ENCODE measurements at places on chromosomes 11 and 22.

DNA sequence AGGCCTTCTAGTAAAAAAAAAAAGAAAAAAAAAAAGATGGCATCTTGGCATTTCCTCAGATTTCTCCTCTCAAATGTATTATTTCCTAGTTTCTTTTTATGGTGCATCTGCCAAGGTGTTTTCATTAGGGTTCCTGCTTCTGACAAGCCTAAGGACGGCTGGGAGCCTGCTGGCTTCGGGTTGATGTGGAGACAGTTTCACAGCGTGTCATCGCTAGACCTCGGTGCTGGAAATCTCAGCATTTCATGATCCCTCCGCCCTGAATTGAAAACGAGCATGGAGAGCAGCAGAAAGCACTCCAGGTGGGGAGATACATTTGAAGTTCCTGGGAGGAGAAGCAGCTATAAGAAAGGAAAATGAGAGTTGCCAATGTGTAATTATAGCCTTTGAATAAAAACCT is 283.9 kb upstream of the CNTN5 start:
- DNase-seq = no peak

GRCh38 chr11:116750070-116750718 is 22.6 kb downstream of the BUD13 start:
- DNase-seq = no peak

DNA sequence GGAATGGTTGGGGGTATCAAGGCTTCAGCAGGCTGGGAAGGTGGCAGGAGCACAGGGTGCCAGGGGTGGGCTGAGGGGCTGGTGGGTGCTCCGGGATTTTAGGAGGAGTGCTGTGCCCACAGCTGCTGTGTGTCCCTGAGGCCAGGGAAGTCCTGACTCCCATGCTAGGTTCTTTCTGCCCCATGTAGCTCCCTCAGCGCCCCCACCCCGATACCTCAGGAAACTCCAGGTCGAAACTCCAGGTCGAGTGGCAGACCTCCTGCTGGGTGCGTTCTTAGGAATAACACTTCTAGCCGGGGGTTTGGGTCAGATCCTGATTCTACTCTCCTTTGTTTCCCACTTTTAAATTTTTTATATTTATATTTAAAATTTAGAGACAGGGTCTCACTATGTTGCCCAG is 8.3 kb downstream of the AP2A2 start:
- DNase-seq = no peak

DNA sequence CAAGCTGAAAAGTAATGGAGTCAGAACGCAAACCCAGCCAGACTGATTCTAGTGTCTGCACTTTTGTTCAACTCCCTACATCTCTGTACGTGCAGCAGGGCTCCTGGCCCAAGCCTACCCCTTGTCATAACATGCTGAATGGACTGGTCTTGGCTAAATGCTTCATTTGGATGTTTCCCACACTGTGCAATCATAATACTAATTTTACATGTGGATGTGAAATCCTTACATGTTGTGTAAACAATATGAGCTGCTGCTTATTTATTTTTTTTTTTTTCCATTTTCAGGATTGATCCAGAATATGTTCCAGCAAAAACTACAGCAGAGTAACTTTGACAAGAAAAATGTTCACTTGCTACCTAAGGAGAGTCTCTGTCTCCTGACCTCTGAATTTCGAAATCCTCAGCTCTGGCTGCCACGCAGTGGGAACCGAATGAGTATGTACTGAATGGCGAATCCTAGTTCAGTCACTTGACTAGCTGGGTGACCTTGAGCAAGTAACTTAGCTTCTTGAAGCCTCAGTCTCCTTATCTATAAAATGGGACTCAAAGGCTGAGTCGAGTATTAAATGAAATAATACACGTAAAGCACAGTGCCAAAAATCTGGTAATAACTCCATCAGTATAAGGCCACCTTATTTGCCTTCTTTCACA is 133.4 kb downstream of the EHF start:
- DNase-seq = no peak

GRCh38 chr11:64724863-64725532 is 2.0 kb upstream of the NRXN2 start:
- DNase-seq = no peak

- DNase-seq = no peak
Observed at GRCh38 chr22:19105867-19106802, 16.1 kb downstream of the DGCR2 start.

DNA sequence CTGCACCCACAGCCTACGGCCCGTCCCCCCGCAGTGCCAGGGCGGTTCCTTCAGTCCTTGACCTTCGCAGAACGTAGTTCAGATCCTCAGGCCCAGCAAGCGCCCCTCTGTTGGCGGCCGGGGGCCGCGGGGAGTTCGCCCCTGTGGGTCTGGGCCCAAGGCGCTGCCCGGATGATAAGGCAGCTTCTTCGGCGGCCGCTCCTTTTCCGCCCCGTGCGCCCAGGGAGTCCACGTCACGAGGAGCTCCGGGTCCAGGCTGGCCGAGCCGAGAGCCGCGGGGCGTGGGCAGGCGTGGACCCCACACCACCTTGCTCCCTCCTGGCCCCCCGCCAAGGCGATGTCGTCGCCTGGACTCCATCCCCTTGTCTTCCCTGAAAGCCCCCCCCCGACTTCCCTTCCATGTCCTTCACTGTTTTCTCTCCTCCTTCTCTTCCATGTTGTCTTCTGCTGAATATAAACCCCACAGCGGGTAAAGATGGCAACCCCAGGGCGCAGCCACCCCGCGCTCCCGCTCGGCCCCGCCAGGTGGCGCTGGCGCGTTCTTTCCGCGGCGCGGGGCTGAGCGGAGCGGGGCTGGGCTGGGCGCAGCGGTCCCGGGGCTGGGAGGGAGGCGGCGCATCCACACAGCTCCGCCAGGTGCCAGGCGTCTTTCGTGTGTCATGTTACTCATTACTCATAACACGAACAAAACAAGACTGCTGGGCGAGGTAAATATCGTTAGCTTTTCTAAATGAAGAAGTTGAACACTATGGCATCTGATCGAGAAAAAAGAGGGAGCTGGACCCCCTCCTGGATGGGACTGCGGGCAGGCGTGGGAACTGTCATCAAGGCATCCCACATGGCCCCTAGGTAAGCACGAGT is 321.0 kb downstream of the NTM start:
- DNase-seq = no peak

- DNase-seq = no peak
Observed at GRCh38 chr11:55106391-55106790, 155.6 kb upstream of the TRIM48 start.

- no peak for DNase-seq
Observed at GRCh38 chr22:28674121-28674563, 5.5 kb downstream of the TTC28 start.

DNA sequence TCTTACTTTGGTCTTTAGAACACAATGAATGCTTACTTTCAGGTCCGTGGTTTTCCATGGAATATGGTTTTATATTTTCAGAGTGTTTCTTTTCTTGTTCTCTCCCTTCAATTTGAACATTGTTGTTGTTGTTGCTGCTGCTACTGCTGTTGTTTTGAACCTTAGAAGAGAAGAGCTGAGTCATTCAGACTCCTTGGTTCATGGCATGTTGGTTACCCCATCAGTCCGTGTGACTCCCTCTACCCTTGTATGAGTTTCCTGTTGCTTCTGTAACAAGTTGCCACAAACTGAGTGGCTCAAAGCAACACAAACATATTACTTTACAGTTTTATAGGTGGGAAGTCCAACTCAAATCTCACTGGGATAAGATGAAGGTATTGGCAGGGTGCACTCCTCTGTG is 511.0 kb downstream of the INSC start:
- DNase-seq = no peak

DNA sequence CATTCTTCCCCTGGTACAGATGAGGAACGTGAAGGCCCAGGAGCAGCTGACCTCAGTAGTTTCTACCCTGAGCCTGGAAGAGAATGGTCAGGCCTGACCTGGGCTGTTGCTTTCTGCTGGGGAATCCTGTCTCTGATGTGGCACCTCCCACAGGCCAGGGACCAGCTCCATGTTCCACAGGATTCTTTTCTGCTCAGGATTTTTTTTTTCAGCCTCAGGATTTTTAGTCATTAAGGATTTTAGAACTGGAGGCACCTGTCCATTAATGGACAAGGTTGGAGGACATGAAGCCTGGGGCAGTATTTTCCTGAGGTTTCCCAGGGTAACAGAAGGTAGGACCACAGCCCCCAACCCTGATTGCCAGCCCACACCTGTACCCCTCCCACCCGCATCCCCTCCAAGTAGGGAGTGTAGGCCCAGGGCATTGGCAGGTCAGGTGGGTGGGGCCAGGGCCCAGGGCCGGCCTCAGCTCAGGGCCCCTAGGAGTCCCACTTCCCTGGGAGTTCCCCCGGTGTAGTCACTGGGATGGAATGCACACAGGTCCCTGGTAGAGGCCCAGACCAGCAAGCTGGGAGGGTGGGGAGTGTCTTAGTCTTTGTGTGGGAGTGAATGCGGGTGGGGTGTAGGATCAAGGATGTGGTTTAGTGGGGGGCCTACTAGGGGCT is 16.1 kb downstream of the BIK start:
- no peak for DNase-seq

DNA sequence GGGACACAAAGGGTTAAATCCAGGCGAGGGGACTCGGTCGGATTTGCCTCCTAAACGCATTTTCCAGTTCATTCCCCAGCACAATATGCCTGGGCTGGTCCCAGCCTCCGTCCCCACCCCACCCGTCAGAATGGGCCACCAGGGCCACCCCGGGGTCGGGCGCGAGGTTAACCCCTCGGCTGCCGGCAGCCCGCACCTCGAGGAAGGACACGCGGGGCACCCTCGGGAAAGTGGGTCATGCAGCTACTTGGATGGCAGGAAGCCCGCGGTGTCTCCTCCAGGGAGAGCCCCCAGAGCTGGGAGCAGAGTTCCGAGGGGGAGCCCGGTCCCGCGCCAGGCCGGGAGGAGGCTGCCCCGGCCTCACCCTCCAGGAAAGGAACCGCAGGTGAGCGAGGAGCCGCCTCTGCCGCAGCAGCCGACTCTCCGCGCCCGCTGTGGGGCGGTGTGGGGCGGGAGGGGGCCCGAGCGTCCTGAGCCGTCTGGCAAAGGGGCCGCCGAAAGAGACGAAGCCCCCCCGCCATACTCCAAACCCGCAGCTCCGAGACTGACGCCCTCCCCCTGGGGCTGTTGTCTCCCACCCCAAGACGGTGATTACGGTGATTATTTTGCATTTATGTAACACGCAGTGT is 1.4 kb downstream of the NECTIN1 start:
- DNase-seq = no peak

GRCh38 chr11:101267654-101268053 is 138.0 kb upstream of the PGR start:
- no peak for DNase-seq

GRCh38 chr11:66335531-66336233 is 552 bp downstream of the RIN1 start:
- no peak for DNase-seq

- DNase-seq = no peak
Observed at GRCh38 chr11:122664188-122664587, 8.7 kb downstream of the UBASH3B start.

- DNase-seq = no peak
Observed at GRCh38 chr11:9680028-9680427, 16.2 kb downstream of the SWAP70 start.

DNA sequence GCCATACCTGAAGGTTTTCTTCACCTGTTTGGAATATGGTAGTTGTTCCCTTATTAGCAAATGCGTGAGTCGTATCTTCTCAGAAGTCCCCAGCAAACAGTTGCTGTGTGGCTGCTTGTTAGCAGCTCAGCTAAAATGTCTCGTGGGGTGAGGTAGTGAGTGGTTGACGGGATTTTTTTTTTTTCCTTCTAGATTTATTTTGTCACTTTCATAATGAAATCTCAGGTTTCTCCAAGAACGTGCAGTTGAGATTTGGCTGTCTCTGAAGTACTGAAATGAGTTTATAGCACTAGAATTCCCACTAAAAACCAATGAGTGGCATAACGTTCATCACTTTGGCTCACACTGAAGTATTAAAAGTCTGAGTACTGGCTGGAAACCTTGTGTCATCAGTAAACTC is 16.8 kb downstream of the RCN1 start:
- no peak for DNase-seq

DNA sequence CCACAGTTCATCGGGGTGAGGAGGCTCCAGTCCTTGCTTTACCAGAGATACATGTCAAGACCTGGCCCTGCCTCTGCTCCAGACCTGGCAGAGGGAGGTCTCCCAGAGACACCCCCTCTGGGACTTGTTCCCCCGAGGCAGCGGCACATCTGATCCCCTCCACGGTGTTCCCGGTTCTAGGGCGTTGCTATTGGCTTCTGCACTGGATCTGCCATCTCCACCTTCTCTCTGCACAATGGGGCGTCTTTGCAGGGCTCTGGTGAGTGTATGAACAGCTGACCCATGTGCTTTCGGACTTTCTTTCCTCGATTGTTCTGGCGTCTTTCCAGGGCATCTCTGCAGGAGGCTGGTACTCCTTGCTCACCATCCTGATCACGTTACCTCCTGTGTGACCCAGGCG is 930.4 kb downstream of the TBC1D22A start:
- no peak for DNase-seq

GRCh38 chr11:80686889-80687288 is 1246.1 kb upstream of the TENM4 start:
- DNase-seq = no peak

GRCh38 chr22:34761111-34761510 is 304.8 kb upstream of the ISX start:
- no peak for DNase-seq

DNA sequence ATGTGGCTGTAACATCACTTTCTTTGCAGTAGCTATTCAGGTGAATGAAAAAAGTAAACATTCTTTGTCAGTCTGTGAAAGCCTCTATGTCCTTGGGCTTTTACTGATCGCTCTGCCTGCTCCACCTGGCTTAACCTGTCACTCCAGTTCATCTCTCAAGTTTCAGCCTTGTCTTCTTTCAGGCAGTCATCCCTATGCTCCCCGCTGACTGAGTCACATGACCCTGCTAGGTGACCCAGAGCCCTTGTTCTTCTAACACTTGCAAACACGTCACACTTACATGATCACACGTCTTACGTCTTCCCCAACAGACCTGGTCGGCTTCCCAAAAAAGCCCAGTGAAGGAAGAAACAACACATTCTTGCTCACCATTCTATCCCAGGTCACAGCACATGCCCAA is 499.3 kb upstream of the TENM4 start:
- no peak for DNase-seq

GRCh38 chr22:17675584-17675983 is 37.0 kb downstream of the BCL2L13 start:
- DNase-seq = no peak

GRCh38 chr11:112856591-112856990 is 104.6 kb upstream of the NCAM1 start:
- DNase-seq = no peak

DNA sequence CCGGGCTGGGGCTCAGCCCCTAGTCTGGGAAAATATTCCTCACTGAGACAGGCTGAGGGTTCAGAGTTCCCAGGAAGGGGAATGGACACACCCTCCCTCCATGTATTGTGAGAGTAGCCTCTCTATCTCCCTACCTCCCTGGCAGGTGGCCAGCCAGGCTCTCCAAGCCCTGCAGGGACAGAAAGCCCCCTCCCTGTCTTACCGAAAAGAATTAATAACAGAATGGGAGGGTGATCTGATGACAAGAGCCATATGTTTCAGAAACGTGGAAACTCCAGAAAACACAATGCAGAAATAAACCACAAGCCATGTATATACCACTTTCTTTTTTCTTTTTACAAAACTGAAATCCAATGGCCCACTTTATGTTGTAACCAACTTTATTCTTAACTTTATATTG is 140.0 kb downstream of the CHST1 start:
- DNase-seq = no peak

All from NCI-H446 treated with DMSO at 0.1 percent for 48 hours (cell line).